Effector memory CD4-positive, alpha-beta T cell (primary cell): ENCODE measurements at places on chromosomes 3 and 15.
A peak's percentile ranks its signal among the peaks of the same experiment; 100 is the strongest.

DNA sequence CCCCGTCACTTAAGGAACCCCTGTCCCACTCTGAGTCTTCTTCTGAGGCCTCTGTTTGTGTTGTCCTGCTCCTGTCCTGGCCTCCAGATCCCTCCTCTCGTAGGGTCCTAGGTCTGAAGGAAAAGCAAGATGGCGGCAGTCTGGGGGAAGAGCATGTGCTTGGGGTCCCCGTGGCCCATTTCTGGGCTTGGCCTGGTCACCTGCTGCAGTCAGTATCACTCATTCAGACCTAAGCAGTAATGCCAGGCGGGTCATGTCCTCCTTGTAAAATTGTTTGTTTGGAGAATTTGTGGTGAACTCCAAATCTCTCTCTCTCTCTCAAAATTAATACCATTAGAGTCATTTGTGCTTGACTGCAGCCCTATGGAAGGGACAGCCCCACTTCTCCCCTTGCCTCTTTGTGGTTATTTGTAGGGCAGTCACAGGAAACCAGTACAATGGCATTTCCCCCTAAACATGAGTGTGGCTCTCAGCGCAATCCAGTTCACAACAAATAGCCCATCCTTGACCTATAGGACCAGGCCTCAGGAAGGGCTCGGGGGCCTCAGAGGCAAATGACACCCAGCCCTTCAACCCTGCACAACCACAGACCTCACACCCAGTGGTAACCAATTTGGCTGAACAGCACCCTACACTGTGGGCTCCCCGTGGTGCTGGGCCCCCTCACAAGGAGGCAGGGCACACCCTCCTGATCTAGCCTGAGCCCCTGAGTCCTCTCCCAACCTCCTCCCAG, 173.5 kb downstream of the OR4M2 start:
- peaks cover 13% of the 10 kb centered on the region for H3K4me1 ChIP-seq
- no peaks in the 10 kb centered on the region for H3K36me3 ChIP-seq
- no peaks in the 10 kb centered on the region for H3K27me3 ChIP-seq
- no peak for DNase-seq
- no peak overlapping the region for H3K27ac ChIP-seq
- no peak overlapping the region for H3K4me3 ChIP-seq

- DNase-seq = no peak
- peaks cover 59% of the 10 kb centered on the region for H3K4me1 ChIP-seq
- H3K4me3 ChIP-seq = peak overlapping the region; percentile 5
- H3K27me3 ChIP-seq = no peaks in the 10 kb centered on the region
Measured at GRCh38 chr3:32455609-32456428, 46.8 kb downstream of the CMTM6 start.

DNA sequence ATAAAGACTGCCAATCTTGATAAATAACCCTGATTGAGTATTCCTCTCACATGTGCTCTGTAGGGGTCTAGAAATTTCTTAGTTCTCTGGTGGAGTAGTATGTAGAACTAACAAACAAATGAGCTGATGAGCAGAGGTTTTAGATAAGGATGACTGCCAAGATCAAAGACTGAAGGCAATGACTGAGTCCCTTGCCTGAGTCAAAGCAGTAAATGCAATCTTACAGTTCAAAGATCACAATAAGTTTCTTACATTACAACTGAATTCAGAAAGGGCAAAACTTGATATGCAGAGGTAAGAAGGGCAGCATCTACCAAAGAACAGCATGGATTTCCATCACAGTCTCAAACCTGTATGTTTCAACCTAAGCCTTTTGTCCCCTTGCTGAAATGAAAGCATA, 172.2 kb upstream of the POU1F1 start:
- no peaks in the 10 kb centered on the region for H3K36me3 ChIP-seq
- H3K4me3 ChIP-seq = no peak overlapping the region
- no peaks in the 10 kb centered on the region for H3K4me1 ChIP-seq
- H3K27me3 ChIP-seq = no peaks in the 10 kb centered on the region
- no peak for DNase-seq

DNA sequence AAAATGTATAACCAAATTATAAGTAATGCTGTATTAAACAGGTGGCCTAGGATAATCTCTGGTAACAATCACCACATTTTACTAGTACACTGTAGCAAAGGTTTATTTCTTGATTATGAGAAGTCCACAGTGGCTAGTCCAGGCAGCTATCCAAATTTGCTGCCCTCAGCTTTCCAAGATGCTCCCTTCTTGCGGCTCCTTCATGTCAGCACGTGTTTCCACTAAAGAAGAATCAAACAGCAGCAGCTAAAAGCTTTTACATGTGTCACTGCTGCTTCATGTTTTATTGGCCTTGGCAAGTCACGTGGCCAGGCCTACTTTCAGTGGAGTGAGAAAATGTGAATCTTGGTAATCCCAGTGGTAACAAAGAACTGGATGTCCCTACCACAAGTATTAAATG, 5.6 kb upstream of the RBMS3 start:
- H3K27me3 ChIP-seq = no peaks in the 10 kb centered on the region
- no peaks in the 10 kb centered on the region for H3K4me1 ChIP-seq
- no peak overlapping the region for H3K27ac ChIP-seq
- H3K4me3 ChIP-seq = no peak overlapping the region
- DNase-seq = no peak

DNA sequence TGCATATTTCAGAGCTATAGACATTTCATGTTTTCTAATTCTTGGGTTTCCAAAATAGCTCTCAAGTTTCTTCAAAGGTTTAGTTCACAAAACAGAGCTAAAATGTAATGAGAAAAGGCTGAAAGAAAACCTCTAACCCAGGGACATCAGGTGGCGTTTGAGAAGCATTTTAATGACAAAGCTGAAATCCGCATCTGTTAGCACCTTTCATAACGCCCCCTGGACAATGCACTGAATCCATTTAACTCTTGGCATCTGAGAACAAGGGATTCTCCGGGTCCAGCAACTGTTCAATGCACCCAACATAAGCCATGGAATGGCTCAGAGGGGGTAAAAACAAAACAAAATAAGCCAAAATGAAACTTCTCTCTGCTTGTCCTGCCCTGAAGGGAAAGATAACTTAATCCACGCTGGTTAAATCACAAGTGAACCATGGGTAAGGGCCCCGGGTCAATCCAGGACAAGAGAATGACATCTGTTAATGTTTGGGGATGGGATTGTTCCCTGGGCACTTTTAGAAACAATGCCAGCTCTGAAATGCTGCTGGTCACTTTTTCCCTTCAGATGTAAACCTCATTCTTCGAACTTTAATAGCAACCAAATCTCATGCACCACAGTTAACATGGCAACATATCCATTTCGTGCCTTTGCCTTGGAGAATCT, 466.2 kb upstream of the ADAMTS9 start:
- H3K27me3 ChIP-seq = no peaks in the 10 kb centered on the region
- no peaks in the 10 kb centered on the region for H3K36me3 ChIP-seq
- DNase-seq = no peak
- H3K4me3 ChIP-seq = no peak overlapping the region
- no peak overlapping the region for H3K27ac ChIP-seq
- H3K4me1 ChIP-seq = no peaks in the 10 kb centered on the region

DNA sequence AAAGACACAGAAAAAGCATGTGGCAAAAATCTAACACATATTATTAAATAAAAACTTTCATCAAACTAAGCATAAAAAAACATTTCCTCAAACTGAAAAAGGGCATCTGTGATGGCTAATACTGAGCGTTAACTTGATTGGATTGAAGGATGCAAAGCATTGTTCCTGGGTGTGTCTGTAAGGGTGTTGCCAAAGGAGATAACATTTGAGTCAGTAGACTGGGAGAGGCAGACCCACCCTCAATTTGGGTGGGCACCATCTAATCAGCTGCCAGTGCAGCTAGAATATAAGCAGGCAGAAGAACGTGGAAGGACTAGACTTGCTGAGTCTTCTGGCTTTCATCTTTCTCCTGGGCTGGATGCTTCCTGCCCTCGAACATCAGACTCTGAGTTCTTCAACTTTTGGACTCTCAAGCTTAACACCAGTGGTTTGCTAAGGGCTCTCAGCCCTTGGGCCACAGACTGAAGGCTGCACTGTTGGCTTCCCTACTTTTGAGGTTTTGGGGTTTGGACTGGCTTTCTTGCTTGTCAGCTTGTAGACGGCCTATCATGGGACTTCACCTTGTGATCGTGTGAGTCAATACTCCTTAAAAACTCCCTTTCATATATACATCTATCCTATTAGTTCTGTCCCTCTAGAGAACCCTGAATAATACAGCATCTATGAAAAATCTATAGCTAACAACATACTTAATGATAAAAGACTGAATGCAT, 45.4 kb downstream of the DAZL start:
- no peaks in the 10 kb centered on the region for H3K36me3 ChIP-seq
- no peak for DNase-seq
- H3K4me1 ChIP-seq = no peaks in the 10 kb centered on the region
- H3K27ac ChIP-seq = no peak overlapping the region

- no peak overlapping the region for H3K27ac ChIP-seq
- no peaks in the 10 kb centered on the region for H3K4me1 ChIP-seq
- no peaks in the 10 kb centered on the region for H3K36me3 ChIP-seq
- no peaks in the 10 kb centered on the region for H3K27me3 ChIP-seq
- no peak overlapping the region for H3K4me3 ChIP-seq
Measured at GRCh38 chr15:86432861-86433260, 353.2 kb downstream of the AGBL1 start.

GRCh38 chr3:114328345-114328744, 34.5 kb downstream of the TIGIT start:
- DNase-seq = no peak
- no peaks in the 10 kb centered on the region for H3K36me3 ChIP-seq
- H3K4me1 ChIP-seq = no peaks in the 10 kb centered on the region
- H3K27me3 ChIP-seq = no peaks in the 10 kb centered on the region

GRCh38 chr15:77985931-77986480, 91.5 kb downstream of the TBC1D2B start:
- no peaks in the 10 kb centered on the region for H3K36me3 ChIP-seq
- peaks cover 10% of the 10 kb centered on the region for H3K4me1 ChIP-seq
- DNase-seq = no peak
- H3K4me3 ChIP-seq = no peak overlapping the region
- H3K27ac ChIP-seq = no peak overlapping the region

DNA sequence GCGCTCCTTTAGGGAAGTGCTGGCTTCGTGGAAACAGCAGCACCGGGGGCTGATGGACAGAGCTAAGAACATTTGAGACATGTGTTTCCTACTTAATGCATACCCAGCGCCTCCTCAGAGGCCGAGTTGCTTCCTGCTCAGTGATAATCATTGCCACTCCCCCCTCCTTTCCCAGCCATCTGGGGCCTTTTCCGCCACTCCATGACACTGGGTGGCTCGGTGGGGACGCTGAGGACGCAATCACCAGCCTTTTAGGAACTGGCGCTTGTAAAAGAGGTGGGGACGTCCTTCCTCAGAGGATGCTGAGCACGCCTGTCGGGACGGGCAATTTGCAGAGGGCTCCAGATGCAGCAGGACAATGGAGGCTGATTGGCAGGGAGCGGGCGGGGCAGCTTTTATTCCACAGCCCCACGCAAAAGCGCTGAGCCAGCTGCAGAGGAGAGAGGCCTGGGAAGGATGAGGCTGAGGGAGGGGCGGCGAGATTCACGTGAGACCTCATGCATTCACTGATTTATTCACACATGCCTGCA, 22.2 kb upstream of the IQSEC1 start:
- no peaks in the 10 kb centered on the region for H3K27me3 ChIP-seq
- peaks cover 6% of the 10 kb centered on the region for H3K4me1 ChIP-seq
- no peak overlapping the region for H3K4me3 ChIP-seq
- no peak for DNase-seq
- H3K27ac ChIP-seq = no peak overlapping the region
